ENCODE measurements at places on chromosomes 16 and 17. TPM values are rescaled to one million over a fixed set of nuclear protein-coding genes. Genes with fewer than 3 reads are reported as not detected.

Gene KRT40
- not detected for total RNA-seq

Gene RAD51D
- 13.1 TPM for total RNA-seq

Gene TP53TG3D
- not detected for total RNA-seq

Gene HES7
- total RNA-seq: not detected

Gene VPS35
- total RNA-seq: 136 TPM

Gene DPEP2
- not detected for total RNA-seq

Gene RND2
- total RNA-seq: 0.11 TPM

Gene MIEF2
- 8.2 TPM for total RNA-seq

Measured in HepG2 (cell line).